ENCODE measurements at places on chromosomes 13 and 19.
A peak's percentile ranks its signal among the peaks of the same experiment; 100 is the strongest.

GRCh38 chr19:289651-290371 is 1.4 kb downstream of the PLPP2 start:
- DNase-seq = no peak

GRCh38 chr13:49756263-49756662 is 36.2 kb downstream of the KPNA3 start:
- no peak for DNase-seq

DNA sequence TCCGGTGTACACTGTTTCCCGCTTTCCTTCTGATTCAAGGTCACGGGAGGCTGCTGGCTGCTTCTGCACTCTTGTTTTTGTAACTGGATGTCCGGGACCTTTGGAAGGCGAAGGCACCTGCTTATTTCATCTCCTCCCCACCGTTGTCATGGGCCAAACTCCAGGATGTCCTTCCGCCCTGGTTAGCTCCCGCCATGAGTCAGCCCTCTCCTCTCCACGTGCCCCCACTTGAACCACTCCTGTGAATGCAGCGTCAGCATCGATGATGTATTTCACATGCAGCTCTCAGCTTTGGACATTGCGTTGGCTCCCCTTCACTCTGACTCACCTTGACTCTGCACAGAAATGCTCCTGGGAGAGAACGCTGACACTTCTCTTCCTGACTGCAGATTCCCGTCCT is 5.5 kb upstream of the GALP start:
- no peak for DNase-seq

- DNase-seq = peak; percentile 87
Observed at GRCh38 chr13:22757530-22758120, 423.2 kb upstream of the SGCG start.

DNA sequence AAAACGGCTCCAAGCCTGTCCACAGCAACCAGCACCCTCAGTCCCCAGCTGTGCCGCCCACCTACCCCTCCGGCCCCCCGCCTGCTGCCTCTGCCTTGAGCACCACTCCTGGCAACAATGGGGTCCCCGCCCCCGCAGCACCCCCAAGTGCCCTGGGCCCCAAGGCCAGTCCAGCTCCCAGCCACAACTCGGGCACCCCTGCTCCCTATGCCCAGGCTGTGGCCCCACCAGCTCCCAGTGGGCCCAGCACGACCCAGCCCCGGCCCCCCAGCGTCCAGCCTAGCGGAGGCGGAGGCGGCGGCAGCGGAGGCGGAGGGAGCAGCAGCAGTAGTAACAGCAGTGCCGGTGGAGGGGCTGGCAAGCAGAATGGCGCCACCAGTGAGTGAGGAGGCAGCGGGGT is 10.6 kb downstream of the CNOT3 start:
- DNase-seq = no peak

- DNase-seq = no peak
Observed at GRCh38 chr13:40330950-40331349, 335.5 kb downstream of the FOXO1 start.

- DNase-seq = no peak
Observed at GRCh38 chr19:1747285-1748114, 5.8 kb upstream of the ONECUT3 start.

- DNase-seq = no peak
Observed at GRCh38 chr19:5827342-5827890, 12.1 kb downstream of the FUT6 start.

DNA sequence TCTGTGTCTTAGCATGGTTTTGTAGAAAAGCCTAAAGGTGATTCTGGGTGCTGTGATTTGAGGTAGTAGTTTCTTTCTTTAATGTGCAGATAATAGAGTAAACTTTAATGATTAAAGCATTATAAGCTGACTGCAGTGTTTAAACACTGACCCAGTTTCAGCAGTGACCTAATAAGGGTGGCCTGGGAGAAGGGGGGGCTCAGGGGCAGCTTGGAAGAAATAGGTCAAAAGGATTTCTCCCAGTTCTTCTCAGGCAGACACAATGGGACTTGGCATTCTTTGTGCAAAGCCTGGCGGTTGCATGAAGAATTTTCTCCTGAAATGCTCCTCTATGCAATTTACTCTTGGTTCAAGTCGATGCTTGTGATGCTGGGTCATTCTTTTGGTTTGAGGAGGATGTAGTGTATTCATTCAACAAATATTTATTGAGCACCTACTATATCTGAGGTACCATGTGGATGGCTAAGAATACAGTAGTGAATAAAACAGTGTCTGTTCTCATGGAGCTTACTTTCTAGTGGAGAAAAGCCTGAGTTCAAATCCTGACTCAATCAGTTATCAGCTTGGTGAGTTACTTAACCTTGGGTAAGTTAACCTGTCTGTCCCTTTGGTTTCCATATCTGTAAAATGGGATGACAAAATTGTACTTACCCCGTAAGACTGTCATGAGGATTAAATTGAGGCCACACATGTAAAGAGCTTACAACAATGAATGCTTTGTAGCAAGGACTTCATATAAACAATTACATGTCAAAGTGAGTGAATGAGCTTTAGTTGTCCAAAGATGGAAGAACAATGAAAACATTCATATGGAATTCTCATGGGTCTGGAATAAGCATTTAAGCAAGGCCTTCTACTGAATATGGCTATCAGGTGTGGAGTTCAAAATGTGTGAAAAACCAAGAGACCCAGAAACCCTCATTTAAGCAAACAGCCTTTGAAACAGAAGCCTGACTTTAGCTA is 210.2 kb downstream of the KCNRG start:
- no peak for DNase-seq

- DNase-seq = no peak
Observed at GRCh38 chr19:53853707-53854106, 14.0 kb upstream of the MYADM start.

DNA sequence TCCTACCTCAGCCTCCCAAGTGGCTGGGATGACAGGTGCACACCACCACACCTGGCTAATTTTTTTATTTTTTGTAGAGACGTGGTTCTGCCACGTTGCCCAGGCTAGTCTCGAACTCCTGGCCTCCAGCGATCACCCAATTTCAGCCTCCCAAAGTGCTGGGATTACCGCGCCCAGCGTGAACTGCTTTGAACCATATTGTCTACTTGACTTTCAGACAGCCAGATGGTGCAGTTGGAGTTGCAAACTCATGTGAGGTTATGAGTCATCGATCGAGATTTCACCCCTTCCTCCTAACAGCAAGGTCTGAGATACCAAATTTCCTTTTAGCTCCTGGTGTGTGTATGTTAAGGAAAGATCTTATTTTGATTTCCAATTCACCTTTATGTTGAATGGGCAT is 2.7 kb downstream of the SLC27A1 start:
- no peak for DNase-seq

DNA sequence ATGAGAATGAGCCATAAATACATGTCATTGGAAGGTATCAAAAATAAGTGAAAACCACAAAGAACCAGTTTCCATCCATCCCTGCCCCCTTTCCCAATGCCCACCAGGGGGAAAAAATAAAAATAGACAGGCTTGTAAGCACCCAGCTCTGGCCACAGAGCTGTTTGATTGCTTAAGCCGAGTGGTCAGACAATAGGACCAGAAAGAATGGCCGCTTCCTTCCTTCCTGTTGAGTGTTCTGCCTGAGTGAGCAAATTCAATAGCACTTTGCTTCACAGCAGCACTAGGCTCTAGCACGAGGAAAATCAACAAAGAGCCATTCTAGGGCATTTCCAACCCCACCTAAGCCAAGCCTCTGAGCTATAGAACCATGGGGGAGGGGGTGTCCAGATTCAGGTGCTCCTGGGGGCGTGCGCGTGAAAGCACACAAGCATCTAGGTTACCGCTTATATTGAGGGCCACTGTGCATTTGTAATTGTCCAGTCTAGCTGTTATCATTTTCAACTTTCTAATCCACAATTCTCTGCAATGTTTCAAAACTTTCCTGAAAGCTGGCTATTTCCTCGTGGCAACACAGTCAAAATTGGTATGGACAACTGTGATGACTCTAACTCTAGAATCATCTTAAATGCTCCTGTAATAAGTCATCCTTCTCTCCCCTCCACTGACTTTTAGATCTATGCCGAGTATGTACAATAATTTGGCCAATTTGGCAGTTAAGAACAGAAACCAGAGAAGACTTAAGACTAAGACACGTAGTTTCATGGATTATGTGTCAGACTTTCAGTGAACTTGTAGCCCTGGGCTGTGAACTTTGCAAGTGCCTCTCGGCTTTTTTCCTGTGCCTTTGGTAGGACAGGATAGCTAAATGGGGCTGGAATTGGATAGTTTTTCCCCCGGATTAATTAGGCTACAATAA is 64.3 kb downstream of the SPRY2 start:
- DNase-seq = peak; percentile 87

DNA sequence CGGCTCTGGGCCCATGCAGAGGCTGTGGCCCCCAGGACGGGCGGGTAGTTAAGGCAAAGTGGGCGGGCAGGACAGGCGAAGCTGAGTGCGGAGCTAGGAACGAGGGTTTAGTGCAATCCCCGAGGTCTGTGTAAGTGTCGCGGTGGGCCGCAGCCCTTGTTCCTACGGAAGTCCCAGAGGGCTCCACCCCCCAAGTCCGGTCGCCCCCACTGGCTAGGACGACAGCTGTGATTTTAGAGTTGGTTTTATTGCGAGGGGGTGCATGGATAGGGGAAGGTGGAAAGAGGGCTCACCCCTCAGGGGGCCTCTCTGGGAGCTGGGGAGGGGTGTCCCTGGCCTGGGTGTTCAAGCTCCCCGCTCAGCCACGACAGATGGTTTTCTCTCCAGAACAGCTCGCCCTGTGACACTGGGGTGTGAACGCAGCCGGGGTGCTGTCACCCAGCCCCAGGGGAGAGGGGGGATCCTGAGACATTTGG is 21.7 kb downstream of the ZBTB7A start:
- DNase-seq = no peak

- DNase-seq = no peak
Observed at GRCh38 chr13:52348071-52348470, 57.9 kb downstream of the THSD1 start.

DNA sequence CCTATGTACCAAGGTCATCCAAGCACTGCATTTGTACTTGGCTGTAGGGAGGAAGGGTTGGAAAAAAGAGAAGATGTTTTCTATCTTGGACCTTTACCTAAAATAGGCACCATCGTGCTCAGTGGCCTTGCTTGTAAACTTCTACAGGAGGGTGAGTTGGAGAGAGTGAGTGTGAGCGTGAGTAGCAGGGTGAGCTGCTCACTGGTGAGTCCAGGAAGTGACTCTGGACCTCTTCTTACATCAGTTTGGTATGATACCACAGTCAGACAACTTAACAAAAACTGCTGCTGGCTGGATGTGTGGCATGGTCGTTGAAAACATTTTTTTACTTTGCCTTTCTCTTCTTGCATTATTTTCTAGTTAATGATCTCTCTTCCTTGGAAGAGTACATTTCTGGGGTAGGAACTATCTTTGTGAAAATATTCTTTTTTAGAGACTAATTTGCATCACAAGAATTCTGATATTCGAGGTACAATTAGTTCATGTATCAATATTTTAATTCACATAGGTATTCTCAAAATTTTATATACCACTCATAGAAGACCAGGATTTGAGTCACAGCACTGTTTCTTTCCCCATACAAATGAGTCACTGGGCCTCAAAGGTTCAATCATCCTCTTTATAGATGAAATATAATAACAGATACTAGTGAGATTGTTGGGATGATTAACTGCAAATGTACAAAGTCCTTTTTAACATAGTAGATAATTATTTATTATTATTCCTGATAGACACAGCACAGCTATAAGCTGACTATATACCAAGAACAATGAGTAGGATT is 651 bp downstream of the SERPINE3 start:
- no peak for DNase-seq

Data from spinal cord (tissue), 10 donors.